Stimulated activated CD4-positive, alpha-beta T cell treated with anti-CD3 and anti-CD28 coated beads, Interleukin-4, amount 100 ng/mL, for 1 hour (primary cell): ENCODE measurements at places on chromosomes 11 and 22.
A peak's percentile ranks its signal among the peaks of the same experiment; 100 is the strongest.

- no peak for DNase-seq
These were observed 30.2 kb upstream of the FBXO3 start for GRCh38 chr11:33804471-33804870.

- DNase-seq = no peak
These were observed 33.0 kb downstream of the CECR2 start for GRCh38 chr22:17402293-17402692.

GRCh38 chr11:35066783-35067423, 72.1 kb upstream of the CD44 start:
- DNase-seq = no peak

GRCh38 chr11:15941206-15941770, 415.1 kb downstream of the SOX6 start:
- peak; percentile 12 for DNase-seq

DNA sequence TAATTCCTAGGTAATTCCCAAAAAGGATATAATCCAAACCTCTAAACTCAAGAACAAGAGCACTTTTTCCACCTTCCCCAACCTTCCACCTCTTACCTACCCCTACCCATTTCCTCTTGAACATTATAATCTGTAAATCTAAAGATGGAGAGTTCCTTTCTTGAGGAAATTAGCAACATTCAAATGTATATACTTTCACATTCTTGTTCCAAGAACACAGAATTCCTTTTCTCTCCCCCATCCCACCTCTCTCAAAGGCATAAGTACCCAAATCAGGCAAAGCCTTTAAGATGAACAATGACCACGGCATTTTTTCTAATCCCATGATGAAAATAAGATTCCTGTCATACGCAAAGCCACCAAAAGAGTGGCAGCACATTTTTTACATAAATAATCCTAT, 18.3 kb downstream of the RRAS2 start:
- no peak for DNase-seq

GRCh38 chr11:27898166-27898565, 197.9 kb upstream of the BDNF start:
- DNase-seq = no peak

DNA sequence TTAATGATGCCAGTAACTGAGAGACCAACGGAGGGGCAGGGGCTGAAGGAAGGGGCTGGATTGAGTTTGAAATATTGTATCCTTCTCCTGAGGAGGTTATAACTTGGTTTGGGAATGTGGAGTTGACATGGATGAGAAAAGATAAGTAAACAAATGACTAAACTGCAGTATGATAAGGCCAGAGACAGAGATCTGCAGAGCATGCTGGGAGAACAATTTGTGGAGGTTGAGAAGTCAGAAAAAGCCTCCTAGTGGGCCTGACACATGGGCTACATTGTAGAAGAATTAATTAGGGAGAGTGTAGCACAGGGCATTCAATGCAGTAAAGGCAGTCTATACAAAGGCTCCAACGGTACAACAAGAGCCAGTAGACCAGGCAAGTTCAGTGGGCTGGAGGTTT, 55.9 kb downstream of the SPON1 start:
- no peak for DNase-seq

- DNase-seq = no peak
These were observed 6.2 kb upstream of the RGL4 start for GRCh38 chr22:23684561-23685031.

DNA sequence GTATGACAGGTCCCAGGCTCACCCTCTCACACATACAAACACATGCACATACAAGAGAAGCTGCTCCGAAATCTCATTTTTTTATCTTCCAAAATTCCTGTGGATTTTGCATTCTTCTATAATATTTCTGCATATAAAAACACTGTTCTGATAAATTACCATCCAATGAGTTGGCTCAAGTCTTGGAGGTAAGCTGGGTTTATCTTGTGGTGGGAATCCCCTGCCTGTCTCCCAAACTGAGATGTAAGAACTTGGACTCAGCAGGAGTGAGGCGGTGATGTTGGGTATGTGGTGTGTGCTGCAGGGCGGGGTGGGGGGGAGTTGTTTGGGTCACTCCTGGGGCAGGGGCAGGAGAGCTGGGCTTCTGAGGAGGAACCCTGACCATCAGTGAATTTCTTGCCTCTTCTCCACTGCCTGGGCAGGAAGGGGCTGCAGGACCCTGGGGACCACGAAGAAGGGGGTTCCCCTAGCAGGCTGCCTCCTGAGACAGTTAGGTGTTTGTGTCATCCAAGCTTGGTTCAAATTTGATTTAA, 6.8 kb upstream of the P2RY6 start:
- DNase-seq = no peak

DNA sequence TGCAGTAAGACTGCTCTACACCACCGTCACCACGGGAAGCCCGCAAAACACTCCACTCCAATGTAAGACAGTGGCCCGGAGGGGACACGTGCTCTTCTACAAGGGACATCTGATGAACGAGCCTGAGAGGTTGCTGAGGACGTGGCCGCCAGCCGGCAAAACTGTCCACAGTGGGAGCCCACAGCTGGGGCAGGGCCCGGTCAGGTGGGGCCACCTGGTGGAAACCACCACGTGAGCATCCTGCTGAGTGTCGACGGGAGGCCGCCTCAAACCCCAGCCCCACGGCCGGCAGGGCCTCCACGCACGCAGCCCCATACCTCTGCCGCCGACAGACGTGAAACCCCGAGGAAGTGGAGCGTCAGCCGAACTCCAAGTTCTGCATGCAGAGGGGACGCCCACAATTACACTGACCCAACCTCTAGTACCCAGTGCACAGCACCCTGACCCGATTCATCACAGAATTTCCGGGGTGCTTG, 42.6 kb downstream of the BRD1 start:
- no peak for DNase-seq

- DNase-seq = no peak
These were observed 72.2 kb downstream of the TRMU start for GRCh38 chr22:46407748-46408147.

DNA sequence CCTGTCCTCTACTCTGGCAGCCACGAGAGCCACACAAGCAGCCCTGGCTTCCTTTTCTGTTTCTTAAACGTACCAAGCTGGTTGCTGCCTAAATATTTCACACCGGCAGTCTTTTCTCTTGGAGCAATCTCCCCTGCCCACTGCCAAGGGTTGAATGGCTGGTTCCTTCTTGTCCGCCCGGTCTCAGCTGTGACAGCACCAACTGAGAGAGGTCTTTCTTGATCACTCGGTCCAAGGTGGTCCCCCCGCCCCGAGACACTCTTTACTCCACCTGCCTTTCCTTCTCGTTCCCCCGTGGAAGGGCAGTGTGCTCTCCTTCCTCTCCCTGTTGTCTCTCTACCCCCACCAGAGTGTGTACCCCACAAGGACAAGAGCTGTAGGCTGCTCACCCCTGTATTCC, 33.7 kb upstream of the IGSF9B start:
- DNase-seq = no peak

- no peak for DNase-seq
These were observed 54.0 kb downstream of the BDNF start for GRCh38 chr11:27646051-27646818.

GRCh38 chr11:108223348-108224149, 682 bp downstream of the ATM start:
- DNase-seq = no peak

DNA sequence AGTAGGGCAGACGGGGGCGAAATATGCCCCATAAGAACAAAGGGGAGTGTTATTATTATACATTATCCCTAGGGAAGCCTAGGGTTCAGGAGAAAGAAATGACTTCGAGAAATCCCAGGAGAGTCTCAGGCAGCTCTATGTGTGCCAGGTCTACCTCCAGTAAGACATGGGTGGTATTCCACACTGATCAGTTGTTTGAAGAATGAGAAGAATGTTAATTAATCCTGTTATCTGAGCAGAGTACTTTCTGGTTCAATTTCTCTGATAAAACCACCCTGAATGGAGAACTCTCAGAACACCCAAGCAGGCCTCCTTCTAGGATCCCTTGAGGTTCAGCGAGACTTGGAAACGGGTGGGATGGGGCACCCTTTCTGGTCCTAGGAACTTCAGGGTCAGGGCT, 46.2 kb downstream of the PRR5L start:
- no peak for DNase-seq

DNA sequence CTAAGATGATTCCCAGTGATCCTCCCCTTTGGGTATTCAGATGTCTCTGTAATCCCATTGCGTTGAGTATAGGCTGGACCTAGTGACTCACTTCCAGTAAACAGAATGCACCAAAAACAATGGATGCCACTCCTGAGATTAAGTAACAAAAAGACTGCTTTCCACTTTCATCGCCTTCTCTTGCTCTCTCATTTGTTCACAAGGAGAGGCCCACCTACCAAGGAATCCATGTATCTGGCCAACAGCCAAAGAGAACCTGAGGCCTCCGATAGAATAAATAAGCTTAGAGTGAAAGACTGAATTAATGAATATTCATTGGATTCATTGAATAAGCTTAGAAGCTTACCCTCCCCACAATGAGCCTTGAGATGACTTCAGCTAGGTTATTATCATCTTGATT, 454.6 kb downstream of the KCNA4 start:
- DNase-seq = no peak

DNA sequence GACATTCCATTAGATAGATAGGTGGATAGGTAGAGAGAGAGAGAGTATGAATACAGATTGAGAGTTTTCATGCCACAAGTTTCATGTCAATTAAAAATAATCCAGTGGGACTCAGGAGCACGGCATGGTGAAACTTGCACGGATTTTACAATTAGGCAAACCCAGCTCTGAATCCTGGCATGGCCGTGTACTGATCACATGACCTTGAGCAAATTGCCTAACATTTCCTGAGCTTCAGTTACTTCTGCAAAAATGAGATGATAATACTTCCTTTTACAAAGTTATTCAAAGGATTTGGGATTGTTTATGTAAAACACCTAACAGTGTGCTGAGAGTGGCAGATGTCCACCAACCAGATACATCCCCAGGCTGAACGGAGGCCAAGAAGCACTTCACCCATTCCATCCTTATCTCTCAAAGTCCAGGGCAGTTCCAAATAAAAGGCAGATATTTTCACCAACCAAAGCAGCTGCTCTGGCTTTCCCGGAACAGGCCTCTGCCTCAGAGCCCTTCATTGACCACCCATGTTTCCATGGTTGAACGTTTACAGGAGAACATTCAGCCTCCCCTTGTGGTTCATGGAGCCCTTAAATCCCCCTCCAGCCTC, 17.9 kb downstream of the APLNR start:
- DNase-seq = no peak

DNA sequence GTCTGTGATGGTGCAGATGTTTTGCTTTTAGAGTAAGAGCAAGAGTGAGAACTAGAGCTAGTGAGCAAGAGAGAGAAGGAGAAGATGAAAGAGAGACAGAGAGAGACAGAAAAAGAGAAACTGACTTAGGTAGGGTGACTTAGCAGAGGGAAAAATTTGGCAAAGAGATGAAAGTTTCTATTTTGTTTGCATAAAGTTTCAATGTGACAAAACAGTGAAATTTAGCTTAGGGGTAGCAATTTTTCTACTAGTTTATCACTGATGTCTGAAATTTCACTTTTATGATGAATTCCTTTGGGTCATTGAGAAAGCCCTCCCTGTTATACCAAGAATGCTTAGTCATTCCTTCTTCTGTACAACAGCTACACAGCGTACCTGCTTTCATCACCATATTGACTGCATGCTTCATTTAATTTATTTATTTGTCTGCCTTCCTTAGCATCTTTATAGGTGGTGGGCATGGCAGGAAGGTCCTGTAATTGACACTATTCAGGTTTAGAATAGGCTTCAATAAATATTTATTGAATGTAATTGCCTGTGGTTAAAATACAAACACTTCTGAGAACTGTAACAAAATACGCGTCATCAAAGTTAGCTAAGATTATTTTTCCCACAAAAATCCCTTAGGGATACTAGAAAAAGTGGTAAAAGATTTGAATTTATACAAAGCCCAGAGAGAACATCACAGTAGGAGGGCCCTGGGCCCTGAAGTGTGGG, 19.9 kb upstream of the CTSC start:
- no peak for DNase-seq

- DNase-seq = no peak
These were observed 810.0 kb downstream of the BRD1 start for GRCh38 chr22:49017482-49018329.

- peak; percentile 0 for DNase-seq
These were observed 8.7 kb upstream of the ANKRD13D start for GRCh38 chr11:67280341-67280787.

DNA sequence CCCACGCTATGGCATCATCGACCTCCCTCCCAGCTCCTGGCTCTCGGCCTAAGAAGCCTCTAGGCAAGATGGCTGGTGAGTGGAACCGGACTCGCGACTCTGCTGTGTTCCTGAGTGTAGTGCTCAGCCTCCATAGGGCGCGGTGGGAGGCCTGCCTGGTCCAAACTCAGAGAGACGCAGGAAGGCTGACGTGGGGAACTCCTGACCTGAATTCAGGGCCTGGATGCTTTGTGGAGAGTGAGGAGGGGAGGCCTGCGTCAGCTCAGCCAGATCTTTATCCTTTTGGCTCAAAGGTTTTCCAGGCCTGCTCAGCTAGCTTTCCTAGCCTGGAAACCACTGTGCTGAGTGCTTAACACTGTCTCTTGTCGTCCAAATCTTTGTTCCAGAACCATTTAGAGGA, 8.0 kb downstream of the TIRAP start:
- no peak for DNase-seq

- no peak for DNase-seq
These were observed 111.7 kb downstream of the MYO18B start for GRCh38 chr22:25853501-25854284.

GRCh38 chr22:38724926-38725571, 19.3 kb downstream of the GTPBP1 start:
- no peak for DNase-seq

DNA sequence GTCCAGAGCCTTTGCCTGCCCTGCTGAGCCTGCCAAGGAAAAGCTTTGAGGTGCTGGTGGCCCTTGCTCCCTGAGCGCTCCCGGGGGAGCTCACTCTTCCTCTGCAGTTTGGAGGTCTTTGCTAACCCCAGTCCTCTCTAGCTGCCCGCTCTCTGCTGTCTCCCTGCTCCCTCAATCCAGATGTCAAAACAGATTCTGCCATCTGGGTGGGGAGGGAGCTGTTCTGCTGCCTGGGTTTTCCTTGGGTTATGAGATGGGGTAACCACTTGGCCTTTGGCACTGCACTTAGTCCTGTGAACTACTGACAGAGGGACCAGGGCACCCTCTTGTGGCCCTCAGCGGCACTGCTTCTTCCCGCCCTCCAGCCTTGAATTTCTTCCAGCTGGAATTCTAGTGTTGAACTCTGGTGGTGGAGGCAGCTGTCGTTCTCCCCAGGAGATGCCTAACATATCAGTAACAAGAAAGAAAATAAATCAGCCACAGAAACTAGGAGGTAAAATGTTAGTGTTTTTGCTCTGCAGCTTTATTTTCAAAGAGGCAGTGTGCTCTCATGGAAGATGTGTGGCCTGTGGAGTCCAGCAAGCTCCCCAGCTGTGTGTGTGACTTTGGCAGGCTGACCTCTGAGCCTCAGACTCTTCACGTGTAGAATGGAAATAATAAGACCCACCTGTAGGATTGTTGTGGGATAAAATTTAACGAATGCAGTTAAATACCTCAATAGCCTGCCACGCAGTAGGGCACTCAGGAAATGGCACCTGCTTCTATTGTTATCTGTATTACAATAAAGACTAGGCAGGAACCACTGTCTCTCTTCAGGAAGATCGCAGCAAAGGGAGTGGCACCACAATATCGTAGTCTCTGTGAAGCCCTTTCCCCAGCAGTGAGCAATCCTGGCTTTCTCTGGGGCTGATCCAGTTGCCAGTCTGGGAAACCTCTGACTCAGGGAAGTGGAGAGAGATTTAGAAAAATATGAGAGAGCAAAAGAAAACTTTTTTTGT, 23.4 kb downstream of the ARFGAP2 start:
- peak; percentile 58 for DNase-seq
